Adrenal gland (tissue), 19 donors: ENCODE measurements at places on chromosomes 16 and 17. TPM values are rescaled to one million over a fixed set of nuclear protein-coding genes. Genes with fewer than 3 reads are reported as not detected.

GRCh38 chr16:10356870-10357842 lies 28.7 kb upstream of the ATF7IP2 start:
- H3K36me3 ChIP-seq: no peaks in the 10 kb centered on the region
- H3K4me3 ChIP-seq: no peak overlapping the region
- no peaks in the 10 kb centered on the region for H3K27me3 ChIP-seq
- no peak overlapping the region for H3K27ac ChIP-seq
- H3K4me1 ChIP-seq: no peaks in the 10 kb centered on the region

The TM4SF5 gene
- total RNA-seq: not detected

- H3K27ac ChIP-seq: no peak overlapping the region
- H3K4me1 ChIP-seq: no peaks in the 10 kb centered on the region
- DNase-seq: no peak
- no peaks in the 10 kb centered on the region for H3K27me3 ChIP-seq
- peaks cover 10% of the 10 kb centered on the region for H3K36me3 ChIP-seq
These were observed 35.4 kb downstream of the TBCD start for GRCh38 chr17:82787081-82787848.

DNA sequence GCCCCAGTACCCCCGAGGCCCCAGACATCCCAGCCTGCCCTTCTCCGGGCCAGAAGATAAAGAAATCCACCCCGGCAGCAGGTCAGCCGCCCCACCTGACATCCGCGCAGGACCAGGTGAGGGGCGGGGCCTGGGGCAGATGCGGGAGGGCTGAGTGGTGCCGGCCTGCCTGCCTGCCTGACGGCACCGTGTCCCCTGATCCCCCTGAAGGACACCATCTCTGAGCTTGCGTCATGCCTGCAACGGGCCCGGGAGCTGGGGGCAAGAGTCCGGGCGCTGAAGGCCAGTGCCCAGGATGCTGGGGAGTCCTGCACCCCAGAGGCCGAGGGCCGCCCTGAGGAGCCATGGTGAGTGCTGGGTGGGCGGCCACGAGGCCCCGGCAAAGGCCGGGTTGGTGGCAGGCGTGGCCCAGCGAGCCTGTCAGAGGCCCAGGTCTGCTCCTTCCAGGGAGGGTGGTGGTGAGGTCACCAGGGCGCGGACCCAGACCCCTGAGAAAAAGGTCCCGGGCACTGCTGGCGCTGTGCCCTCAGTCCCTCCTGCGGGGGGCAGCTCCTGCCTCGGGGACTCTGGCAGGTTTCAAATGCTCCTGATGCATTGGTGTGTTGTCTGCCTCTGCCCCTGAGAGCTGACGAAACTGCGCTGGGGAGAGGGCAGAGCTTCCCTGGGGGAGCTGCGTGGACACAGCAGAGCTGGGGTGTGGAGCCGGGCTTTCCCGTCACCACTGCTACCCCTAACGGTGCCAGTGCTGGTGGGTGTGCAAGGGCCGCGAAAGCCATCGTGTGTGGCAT lies 1.2 kb downstream of the CDT1 start:
- no peaks in the 10 kb centered on the region for H3K27me3 ChIP-seq
- no peak for DNase-seq
- H3K4me1 ChIP-seq: peaks cover 16% of the 10 kb centered on the region
- no peak overlapping the region for H3K4me3 ChIP-seq

- no peaks in the 10 kb centered on the region for H3K36me3 ChIP-seq
- DNase-seq: no peak
- no peaks in the 10 kb centered on the region for H3K4me1 ChIP-seq
- H3K27me3 ChIP-seq: no peaks in the 10 kb centered on the region
These were observed 115.9 kb downstream of the DYNLRB2 start for GRCh38 chr16:80656711-80657150.

DNA sequence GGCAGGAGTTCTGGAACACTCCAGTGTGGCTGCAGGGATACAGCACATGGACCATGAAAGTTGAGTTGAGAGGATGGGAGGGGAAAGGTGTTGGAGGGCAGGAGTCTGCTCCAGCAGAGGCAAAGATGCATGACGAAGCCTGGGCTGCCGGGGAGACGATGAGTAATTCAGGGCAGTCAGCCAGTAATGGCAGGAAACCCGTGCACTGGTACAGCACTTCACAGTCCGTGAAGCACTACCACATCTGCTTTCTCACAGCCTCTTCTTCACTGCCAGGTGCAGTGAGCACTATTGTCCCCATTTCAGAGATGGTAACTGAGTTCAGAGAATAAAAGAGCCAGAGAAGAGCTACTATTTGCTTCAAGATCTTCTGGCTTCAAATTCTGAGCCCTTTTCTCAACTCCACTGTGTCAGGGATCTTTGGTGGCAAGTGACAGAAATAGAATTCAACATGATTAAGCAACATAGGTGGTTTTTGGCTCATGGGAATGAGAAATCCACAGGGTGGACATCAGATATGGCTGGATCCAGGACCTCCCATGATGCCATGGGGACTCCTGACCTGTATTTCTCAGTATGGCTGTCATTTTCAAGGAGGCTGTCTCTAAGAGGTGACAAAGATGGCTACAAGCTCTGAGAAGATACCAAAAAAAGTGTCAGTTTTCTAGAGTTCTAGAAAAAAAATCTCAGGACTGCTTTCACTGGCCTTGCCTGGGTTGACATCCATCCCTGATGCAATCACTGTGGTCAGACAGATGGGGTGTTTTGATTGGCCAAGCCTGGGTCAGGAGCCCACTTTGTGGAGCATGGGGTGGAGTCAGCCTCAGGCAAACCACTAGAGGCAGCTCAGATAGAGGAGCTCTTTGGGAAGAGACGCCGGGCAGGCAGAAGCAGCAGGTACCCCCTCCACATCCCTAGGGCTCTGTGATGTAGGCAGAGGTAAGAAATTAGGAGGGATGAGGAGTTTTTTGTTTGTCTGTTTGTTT lies 24.7 kb downstream of the IL21R start:
- no peaks in the 10 kb centered on the region for H3K4me1 ChIP-seq
- H3K4me3 ChIP-seq: no peak overlapping the region
- H3K36me3 ChIP-seq: no peaks in the 10 kb centered on the region
- H3K27me3 ChIP-seq: no peaks in the 10 kb centered on the region
- peak; percentile 77 for DNase-seq

GRCh38 chr16:77840673-77841501 lies 52.5 kb downstream of the VAT1L start:
- no peak overlapping the region for H3K27ac ChIP-seq
- H3K36me3 ChIP-seq: no peaks in the 10 kb centered on the region
- H3K4me3 ChIP-seq: no peak overlapping the region
- H3K27me3 ChIP-seq: no peaks in the 10 kb centered on the region
- no peaks in the 10 kb centered on the region for H3K4me1 ChIP-seq
- DNase-seq: no peak

- no peak overlapping the region for H3K4me3 ChIP-seq
- H3K27me3 ChIP-seq: no peaks in the 10 kb centered on the region
These were observed 1.2 kb downstream of the MIF4GD start for GRCh38 chr17:75269844-75270217.

DNA sequence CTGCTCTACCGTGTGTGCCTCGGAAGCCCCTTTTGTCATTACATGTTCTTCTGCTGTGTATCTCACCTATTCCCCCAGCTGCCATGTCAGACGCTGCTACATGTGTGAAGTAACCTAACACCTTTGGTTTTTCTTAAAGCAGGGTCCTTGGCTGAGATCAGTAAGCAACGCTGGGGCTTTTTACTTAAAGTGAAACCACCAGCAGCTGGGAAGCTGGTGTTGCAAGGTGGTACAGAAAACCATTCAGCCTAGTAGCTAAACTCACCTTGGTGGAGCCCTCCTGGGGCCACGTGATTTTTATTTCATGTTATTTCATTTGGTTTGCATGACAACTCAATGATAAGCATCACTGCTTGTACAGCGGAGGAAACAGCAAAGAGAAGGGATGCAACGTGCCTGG lies 62.6 kb downstream of the PLCG2 start:
- no peak overlapping the region for H3K27ac ChIP-seq
- no peak for DNase-seq
- H3K4me3 ChIP-seq: no peak overlapping the region
- H3K36me3 ChIP-seq: no peaks in the 10 kb centered on the region
- no peaks in the 10 kb centered on the region for H3K27me3 ChIP-seq
- no peaks in the 10 kb centered on the region for H3K4me1 ChIP-seq

GRCh38 chr17:16440901-16441629 lies 25.7 kb downstream of the TRPV2 start:
- no peaks in the 10 kb centered on the region for H3K27me3 ChIP-seq
- H3K27ac ChIP-seq: peak overlapping the region; percentile 91
- no peak for DNase-seq
- H3K36me3 ChIP-seq: no peaks in the 10 kb centered on the region

The MYH8 gene
- not detected for total RNA-seq

DNA sequence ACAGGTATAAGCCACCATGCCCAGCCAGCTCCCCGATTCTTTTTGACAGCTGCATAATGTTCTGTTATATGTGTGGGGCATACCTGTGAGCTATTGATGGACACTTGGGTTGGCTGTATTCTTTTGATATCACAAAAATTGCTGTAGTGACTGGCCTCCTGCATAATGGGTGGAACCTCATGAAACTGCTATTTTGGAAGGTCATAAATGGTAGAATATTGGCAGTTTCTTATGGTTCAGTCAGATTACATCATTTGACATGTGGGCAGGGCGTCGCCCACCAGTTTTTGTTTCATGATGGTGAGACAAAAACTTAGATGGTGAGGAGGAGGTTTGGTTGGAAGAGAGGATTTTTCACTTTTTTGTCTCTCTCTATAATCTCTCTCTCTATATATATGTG lies 26.7 kb upstream of the POLR3E start:
- H3K27me3 ChIP-seq: no peaks in the 10 kb centered on the region
- no peak for DNase-seq
- H3K27ac ChIP-seq: no peak overlapping the region
- H3K36me3 ChIP-seq: no peaks in the 10 kb centered on the region
- no peak overlapping the region for H3K4me3 ChIP-seq

GRCh38 chr16:87945351-87946042 lies 5.7 kb upstream of the BANP start:
- DNase-seq: peak; percentile 80
- H3K27me3 ChIP-seq: no peaks in the 10 kb centered on the region
- H3K36me3 ChIP-seq: no peaks in the 10 kb centered on the region
- H3K27ac ChIP-seq: peak overlapping the region; percentile 75
- H3K4me3 ChIP-seq: no peak overlapping the region
- no peaks in the 10 kb centered on the region for H3K4me1 ChIP-seq

GRCh38 chr17:917941-918740 lies 61.4 kb downstream of the NXN start:
- no peak for DNase-seq
- no peaks in the 10 kb centered on the region for H3K36me3 ChIP-seq

GRCh38 chr17:7393613-7394451 lies 493 bp downstream of the PLSCR3 start:
- DNase-seq: no peak
- H3K27ac ChIP-seq: peak overlapping the region; percentile 95
- peaks cover 6% of the 10 kb centered on the region for H3K4me1 ChIP-seq
- H3K36me3 ChIP-seq: no peaks in the 10 kb centered on the region
- no peaks in the 10 kb centered on the region for H3K27me3 ChIP-seq

GRCh38 chr16:23509782-23510163 lies 521 bp downstream of the GGA2 start:
- H3K4me1 ChIP-seq: peaks cover 24% of the 10 kb centered on the region
- peak overlapping the region; percentile 78 for H3K4me3 ChIP-seq
- H3K36me3 ChIP-seq: no peaks in the 10 kb centered on the region
- H3K27me3 ChIP-seq: no peaks in the 10 kb centered on the region
- peak overlapping the region; percentile 81 for H3K27ac ChIP-seq
- DNase-seq: peak; percentile 56

The CCDC144A gene
- total RNA-seq: 0.41 TPM

The PYDC1 gene
- total RNA-seq: not detected

The EVI2A gene
- total RNA-seq: 8.8 TPM

The CYTH1 gene
- total RNA-seq: 69.4 TPM

The CD300A gene
- total RNA-seq: 6.0 TPM

- H3K4me1 ChIP-seq: no peaks in the 10 kb centered on the region
- H3K4me3 ChIP-seq: no peak overlapping the region
- no peaks in the 10 kb centered on the region for H3K27me3 ChIP-seq
These were observed 52.4 kb downstream of the DUSP14 start for GRCh38 chr17:37541880-37542660.

- H3K27me3 ChIP-seq: no peaks in the 10 kb centered on the region
- DNase-seq: no peak
- no peak overlapping the region for H3K27ac ChIP-seq
- peaks cover 35% of the 10 kb centered on the region for H3K36me3 ChIP-seq
These were observed 70.7 kb downstream of the OMG start for GRCh38 chr17:31226373-31226772.

The GAS2L2 gene
- not detected for total RNA-seq

GRCh38 chr16:67425580-67425979 lies 5.3 kb upstream of the HSD11B2 start:
- no peak for DNase-seq
- H3K4me1 ChIP-seq: no peaks in the 10 kb centered on the region
- H3K27me3 ChIP-seq: peaks cover 3% of the 10 kb centered on the region

DNA sequence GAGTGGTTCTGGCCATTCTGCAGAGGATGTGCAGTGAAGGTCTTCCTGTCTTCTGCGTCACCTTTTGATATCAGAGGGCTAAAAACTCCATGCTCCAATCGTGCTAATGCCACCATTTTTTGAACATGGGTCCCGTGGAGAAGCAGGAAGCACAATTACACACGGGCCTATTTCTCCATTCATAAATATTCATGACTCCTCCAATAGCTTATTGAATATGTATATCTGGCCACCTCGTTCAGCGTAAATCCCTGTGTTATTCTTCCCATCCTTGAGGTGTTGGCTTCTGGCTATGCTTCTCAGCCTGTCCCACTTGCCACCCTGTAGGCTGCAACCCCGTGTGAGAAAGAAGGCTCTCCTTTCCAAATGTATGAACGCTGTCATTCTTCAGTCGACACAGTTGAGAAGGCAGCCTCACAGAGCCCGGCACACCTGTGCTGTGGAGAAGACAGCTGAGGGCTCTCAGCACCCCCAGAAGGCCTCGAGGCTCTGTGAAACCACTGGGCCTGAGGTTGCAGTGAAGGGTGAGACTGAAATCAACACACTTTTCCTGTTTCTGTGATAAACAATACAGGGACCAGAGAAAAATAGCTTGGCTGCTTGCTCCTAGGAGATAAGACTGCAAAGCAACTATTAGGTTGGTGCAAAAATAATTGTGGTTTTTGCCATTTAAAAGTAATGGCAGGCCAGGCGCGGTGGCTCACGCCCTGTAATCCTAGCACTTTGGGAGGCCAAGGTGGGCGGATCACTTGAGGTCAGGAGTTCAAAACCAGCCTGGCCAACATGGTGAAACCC lies 4.9 kb upstream of the ANKRD40CL start:
- no peak for DNase-seq
- H3K27ac ChIP-seq: no peak overlapping the region
- H3K4me1 ChIP-seq: no peaks in the 10 kb centered on the region

DNA sequence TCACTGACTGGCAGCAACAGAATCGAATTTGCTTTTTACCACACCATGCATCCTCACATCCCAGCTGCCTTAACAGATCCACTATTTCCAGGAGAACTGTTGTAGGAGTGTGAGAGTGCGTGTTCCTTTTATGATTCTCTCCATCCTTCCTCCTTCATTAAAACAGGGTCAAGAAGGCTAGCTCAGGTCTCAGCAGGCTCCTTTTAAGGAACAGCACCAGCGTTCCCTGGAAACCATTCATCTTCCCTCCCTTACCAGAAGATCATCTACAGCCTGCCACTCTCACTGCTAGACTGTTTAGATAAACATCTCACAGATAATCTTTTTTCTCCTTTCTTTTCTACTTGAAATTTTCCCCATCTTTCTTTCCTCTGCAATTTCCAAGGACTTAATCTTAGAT lies 1531.9 kb upstream of the CDH8 start:
- no peaks in the 10 kb centered on the region for H3K4me1 ChIP-seq
- H3K4me3 ChIP-seq: no peak overlapping the region
- DNase-seq: no peak
- H3K27me3 ChIP-seq: no peaks in the 10 kb centered on the region

The PRR35 gene
- total RNA-seq: not detected

- peaks cover 5% of the 10 kb centered on the region for H3K4me1 ChIP-seq
- no peak overlapping the region for H3K27ac ChIP-seq
- H3K4me3 ChIP-seq: no peak overlapping the region
- H3K27me3 ChIP-seq: no peaks in the 10 kb centered on the region
These were observed 55.4 kb upstream of the DOC2B start for GRCh38 chr17:236641-237405.

The HSD11B2 gene
- 12.3 TPM for total RNA-seq
